ENCODE measurements at places on chromosomes 2 and 18. TPM values are rescaled to one million over a fixed set of nuclear protein-coding genes. Genes with fewer than 3 reads are reported as not detected.

The AUP1 gene
- total RNA-seq, result 161 TPM

The POTEJ gene
- 0.03 TPM for total RNA-seq

The IMPACT gene
- 22.3 TPM for total RNA-seq

The MTX2 gene
- 33.5 TPM for total RNA-seq

The IL36B gene
- not detected for total RNA-seq

The AQP12B gene
- not detected for total RNA-seq

The CDCA7 gene
- 33.2 TPM for total RNA-seq

Measured in A375 (cell line).